Caco-2 (cell line): ENCODE measurements at places on chromosomes 3 and 15.

DNA sequence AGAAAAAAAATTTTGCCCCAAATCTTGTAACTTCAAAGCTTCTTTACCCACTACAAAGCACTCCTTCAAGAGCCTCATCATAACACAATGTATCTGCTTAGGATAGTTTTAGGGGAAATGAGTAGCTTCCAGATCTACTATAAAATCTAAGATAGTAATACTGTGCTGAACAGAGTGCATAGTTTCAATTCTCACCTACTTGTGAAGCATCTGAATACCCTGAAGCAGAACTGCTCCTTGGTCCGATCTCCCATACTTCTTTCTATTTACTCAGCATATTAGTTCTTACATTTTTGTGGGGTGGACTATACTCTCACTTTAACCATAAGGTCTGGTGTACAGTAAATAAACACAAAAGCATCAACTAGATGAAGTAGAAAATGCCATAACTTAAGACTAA, 9.6 kb downstream of the TFRC start:
- H3K4me3 ChIP-seq = no peak overlapping the region
- H3K36me3 ChIP-seq = peaks cover 3% of the 10 kb centered on the region
- no peaks in the 10 kb centered on the region for H3K27me3 ChIP-seq
- H3K27ac ChIP-seq = no peak overlapping the region
- no peaks in the 10 kb centered on the region for H3K4me1 ChIP-seq
- DNase-seq = no peak

GRCh38 chr3:105593315-105593714, 226.6 kb downstream of the ALCAM start:
- H3K4me1 ChIP-seq = no peaks in the 10 kb centered on the region
- H3K27me3 ChIP-seq = no peaks in the 10 kb centered on the region
- no peak overlapping the region for H3K27ac ChIP-seq
- no peak for DNase-seq
- no peak overlapping the region for H3K4me3 ChIP-seq

- H3K4me3 ChIP-seq = no peak overlapping the region
- peaks cover 10% of the 10 kb centered on the region for H3K4me1 ChIP-seq
- H3K27ac ChIP-seq = no peak overlapping the region
Measured at GRCh38 chr3:125398952-125399351, 23.8 kb upstream of the ZNF148 start.

DNA sequence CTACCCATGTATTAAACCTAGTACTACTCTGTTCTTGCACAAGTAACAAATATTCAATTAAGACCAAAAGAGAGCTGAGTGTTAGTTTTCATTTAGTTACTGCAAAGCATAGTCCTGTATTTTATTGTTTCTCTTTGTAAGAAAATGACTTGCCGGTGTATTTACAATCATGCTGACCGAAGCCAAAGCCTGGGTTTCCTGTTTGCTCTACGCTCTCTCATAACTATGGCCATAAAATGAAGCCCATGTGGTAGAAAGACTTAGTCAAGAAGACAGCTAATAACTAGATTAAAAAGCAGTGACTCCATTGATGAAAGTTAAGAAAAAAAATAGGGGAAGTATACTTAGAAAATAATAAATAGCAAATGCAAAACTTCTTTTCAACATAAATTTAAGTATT, 479.9 kb downstream of the CNTN4 start:
- no peak overlapping the region for H3K27ac ChIP-seq
- no peak for DNase-seq
- no peaks in the 10 kb centered on the region for H3K27me3 ChIP-seq

DNA sequence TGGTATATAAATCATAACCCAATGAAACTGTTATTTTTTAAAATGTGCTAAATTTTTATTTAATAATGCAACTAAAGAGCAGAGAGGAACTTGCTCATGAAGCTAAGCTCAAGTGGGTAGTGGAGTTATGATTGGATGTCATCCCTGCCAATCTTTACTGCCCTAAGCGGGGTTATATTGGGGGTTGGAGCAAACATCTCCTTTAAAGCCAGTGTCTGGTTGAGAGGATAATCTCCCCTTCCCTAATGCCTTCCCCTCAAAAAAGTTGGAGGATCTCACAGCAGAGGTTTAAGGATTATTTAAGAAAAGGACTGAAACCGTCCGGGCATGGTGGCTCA, 32.1 kb upstream of the CLASP2 start:
- no peaks in the 10 kb centered on the region for H3K4me1 ChIP-seq
- no peak for DNase-seq
- H3K27me3 ChIP-seq = no peaks in the 10 kb centered on the region
- no peak overlapping the region for H3K27ac ChIP-seq
- no peak overlapping the region for H3K4me3 ChIP-seq

GRCh38 chr3:85297291-85297690, 338.5 kb downstream of the CADM2 start:
- no peaks in the 10 kb centered on the region for H3K4me1 ChIP-seq
- no peak overlapping the region for H3K4me3 ChIP-seq
- H3K36me3 ChIP-seq = no peaks in the 10 kb centered on the region

- H3K4me3 ChIP-seq = no peak overlapping the region
- no peaks in the 10 kb centered on the region for H3K4me1 ChIP-seq
- DNase-seq = no peak
- H3K27ac ChIP-seq = no peak overlapping the region
- no peaks in the 10 kb centered on the region for H3K27me3 ChIP-seq
- no peaks in the 10 kb centered on the region; the same call in 1 of the 2 replicates for H3K36me3 ChIP-seq
Measured at GRCh38 chr3:194596906-194597305, 36.3 kb downstream of the TMEM44 start.

- DNase-seq = no peak
- H3K36me3 ChIP-seq = no peaks in the 10 kb centered on the region
- peaks cover 35% of the 10 kb centered on the region for H3K4me1 ChIP-seq
- H3K27ac ChIP-seq = no peak overlapping the region
Measured at GRCh38 chr3:171125010-171125409, 98.5 kb upstream of the SLC2A2 start.

GRCh38 chr15:59247364-59247763, 40.7 kb downstream of the LDHAL6B start:
- H3K4me3 ChIP-seq = no peak overlapping the region
- no peaks in the 10 kb centered on the region for H3K27me3 ChIP-seq
- H3K4me1 ChIP-seq = peaks cover 5% of the 10 kb centered on the region; the same call in 1 of the 2 replicates
- no peak overlapping the region for H3K27ac ChIP-seq
- peak; percentile 68 for DNase-seq

GRCh38 chr3:179676081-179676480, 23.2 kb downstream of the USP13 start:
- DNase-seq = no peak
- H3K27ac ChIP-seq = no peak overlapping the region
- H3K4me1 ChIP-seq = peaks cover 23% of the 10 kb centered on the region
- no peaks in the 10 kb centered on the region for H3K36me3 ChIP-seq
- H3K4me3 ChIP-seq = no peak overlapping the region

DNA sequence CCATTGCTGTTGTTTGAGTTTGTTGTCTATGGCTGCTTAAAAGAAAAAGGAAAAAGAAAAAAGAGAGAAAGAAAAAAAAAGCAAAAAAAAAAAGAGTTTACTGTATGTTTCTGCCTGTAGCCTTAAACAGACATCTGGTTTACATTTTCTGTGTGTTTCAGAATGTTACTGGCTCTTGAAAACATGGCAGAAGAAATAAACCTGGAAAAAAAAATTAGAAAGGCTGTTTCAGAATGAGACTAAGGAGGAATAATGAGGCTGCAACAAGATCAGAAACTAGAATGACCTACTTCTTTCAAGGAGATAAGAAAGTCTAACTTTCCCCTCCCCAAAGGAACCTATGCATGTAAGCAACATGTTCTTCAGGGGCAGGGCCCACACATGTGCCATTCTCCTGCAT, 292.1 kb downstream of the DIPK2A start:
- H3K27ac ChIP-seq = no peak overlapping the region
- H3K27me3 ChIP-seq = no peaks in the 10 kb centered on the region
- peaks cover 7% of the 10 kb centered on the region for H3K4me1 ChIP-seq
- DNase-seq = no peak
- no peak overlapping the region for H3K4me3 ChIP-seq
- no peaks in the 10 kb centered on the region for H3K36me3 ChIP-seq

GRCh38 chr3:142394921-142395622, 52.8 kb downstream of the XRN1 start:
- H3K4me1 ChIP-seq = peaks cover 1% of the 10 kb centered on the region; the same call in 1 of the 2 replicates
- no peaks in the 10 kb centered on the region for H3K27me3 ChIP-seq
- no peak for DNase-seq
- H3K36me3 ChIP-seq = no peaks in the 10 kb centered on the region; the same call in 1 of the 2 replicates
- H3K27ac ChIP-seq = no peak overlapping the region

GRCh38 chr15:51853998-51854397, 24.5 kb downstream of the TMOD3 start:
- H3K27ac ChIP-seq = no peak overlapping the region
- no peaks in the 10 kb centered on the region for H3K27me3 ChIP-seq
- H3K4me3 ChIP-seq = no peak overlapping the region
- H3K36me3 ChIP-seq = no peaks in the 10 kb centered on the region
- DNase-seq = no peak

GRCh38 chr15:80819001-80819400, 39.8 kb downstream of the CEMIP start:
- H3K27me3 ChIP-seq = no peaks in the 10 kb centered on the region
- no peak for DNase-seq
- no peaks in the 10 kb centered on the region for H3K36me3 ChIP-seq
- H3K27ac ChIP-seq = no peak overlapping the region

GRCh38 chr3:191246630-191247029, 47.6 kb downstream of the OSTN start:
- H3K36me3 ChIP-seq = no peaks in the 10 kb centered on the region
- H3K27ac ChIP-seq = peak overlapping the region; percentile 17
- H3K4me3 ChIP-seq = no peak overlapping the region
- peak; percentile 21 for DNase-seq
- H3K4me1 ChIP-seq = peaks cover 7% of the 10 kb centered on the region; the same call in 1 of the 2 replicates

DNA sequence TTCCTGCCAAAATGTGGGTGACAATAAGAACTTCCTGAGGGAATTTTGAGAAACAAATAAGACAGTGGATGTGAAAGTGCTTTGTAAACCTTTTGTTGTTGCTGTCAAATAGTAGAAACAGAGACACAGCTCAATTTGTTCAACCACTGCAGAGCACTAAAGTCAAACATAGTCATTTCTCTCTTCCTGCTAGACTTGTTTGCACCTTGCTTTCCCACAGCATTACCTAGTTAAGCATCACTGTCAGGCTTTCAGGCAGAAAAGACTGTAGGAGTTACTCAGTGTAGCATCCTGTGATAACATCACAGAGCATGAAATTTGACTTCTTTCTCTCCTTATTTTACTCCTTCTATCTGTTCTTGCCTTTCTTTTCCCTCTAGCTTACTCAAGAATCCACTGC, 27.1 kb downstream of the SLC12A1 start:
- H3K4me1 ChIP-seq = no peaks in the 10 kb centered on the region
- H3K27me3 ChIP-seq = no peaks in the 10 kb centered on the region
- no peaks in the 10 kb centered on the region for H3K36me3 ChIP-seq
- DNase-seq = no peak

- peaks cover 5% of the 10 kb centered on the region for H3K4me1 ChIP-seq
- no peaks in the 10 kb centered on the region for H3K36me3 ChIP-seq
- H3K4me3 ChIP-seq = no peak overlapping the region
- no peak for DNase-seq
Measured at GRCh38 chr3:150035301-150035779, 64.6 kb upstream of the PFN2 start.

GRCh38 chr15:35141743-35142471, 56.8 kb upstream of the NANOGP8 start:
- H3K4me1 ChIP-seq = no peaks in the 10 kb centered on the region
- no peak overlapping the region for H3K4me3 ChIP-seq
- H3K27me3 ChIP-seq = no peaks in the 10 kb centered on the region
- H3K36me3 ChIP-seq = no peaks in the 10 kb centered on the region
